Urinary bladder (tissue), 4 donors: ENCODE measurements at places on chromosomes 2 and 18. TPM values are rescaled to one million over a fixed set of nuclear protein-coding genes. Genes with fewer than 3 reads are reported as not detected.

GULP1 gene
- total RNA-seq: 119 TPM

C2orf72 gene
- total RNA-seq: 3.7 TPM

REEP1 gene
- total RNA-seq: 21.9 TPM

CD8B2 gene
- 0.37 TPM for total RNA-seq

BOLL gene
- total RNA-seq: 0.11 TPM

VAMP8 gene
- total RNA-seq: 14.8 TPM

ADNP2 gene
- total RNA-seq: 23.7 TPM

CIDEA gene
- total RNA-seq: 0.48 TPM

SLC8A1 gene
- 280 TPM for total RNA-seq

ZNF532 gene
- total RNA-seq: 105 TPM

CAPN14 gene
- 0.42 TPM for total RNA-seq

AFF3 gene
- 43.5 TPM for total RNA-seq

MLPH gene
- total RNA-seq: 11.7 TPM

C18orf54 gene
- 17.3 TPM for total RNA-seq

SRD5A2 gene
- 16.2 TPM for total RNA-seq
